ENCODE measurements at places on chromosomes 12 and 14.
A peak's percentile ranks its signal among the peaks of the same experiment; 100 is the strongest.

GRCh38 chr12:184811-185575, 29.0 kb downstream of the SLC6A12 start:
- DNase-seq, result no peak

DNA sequence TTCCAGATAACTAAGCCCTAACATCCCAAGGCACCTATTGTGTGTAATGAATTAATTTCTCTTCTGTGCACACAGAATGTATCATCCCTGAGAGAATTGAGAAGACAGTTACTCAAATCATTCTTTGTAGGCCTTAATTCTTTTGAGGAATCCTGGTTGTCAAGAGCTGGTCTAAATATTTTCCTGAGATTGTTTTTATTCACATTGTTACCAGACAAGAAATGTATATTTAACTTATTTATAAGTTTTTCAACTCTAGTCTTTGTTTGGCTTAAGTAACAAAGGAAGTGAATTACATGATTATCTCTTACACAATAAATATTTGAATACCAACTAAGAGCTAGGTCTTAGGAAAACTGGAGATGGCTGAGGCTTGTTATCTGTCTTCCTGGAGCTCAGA, 169.4 kb downstream of the DACT1 start:
- no peak for DNase-seq

GRCh38 chr12:46534327-46534840, 161.8 kb upstream of the SLC38A2 start:
- DNase-seq, result no peak

GRCh38 chr12:293199-293598, 30.6 kb upstream of the SLC6A13 start:
- no peak for DNase-seq

- DNase-seq, result no peak
Observed at GRCh38 chr14:91910196-91910595, 37.3 kb downstream of the FBLN5 start.

DNA sequence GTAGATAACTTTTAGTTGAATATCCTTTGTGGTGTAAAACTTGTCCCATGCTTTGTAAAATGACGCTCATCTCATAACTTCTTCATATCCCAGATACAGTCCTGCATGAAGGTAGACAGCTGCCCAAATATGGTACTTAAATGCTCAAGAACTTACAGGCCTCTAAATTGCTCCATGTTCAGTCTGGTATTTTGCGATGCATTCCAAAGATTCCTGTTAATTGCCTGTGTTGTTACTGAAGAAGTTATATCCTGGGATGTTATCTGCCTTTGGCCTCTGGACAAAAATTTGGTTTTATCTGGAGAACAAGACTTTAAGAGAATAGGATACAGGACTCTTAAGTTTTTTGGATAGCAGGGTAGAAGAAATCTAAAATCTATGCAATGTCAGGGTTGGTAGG, 473.0 kb downstream of the PCNX1 start:
- peak; percentile 24 for DNase-seq

- DNase-seq, result peak; percentile 93
Observed at GRCh38 chr14:104650057-104650980, 39.1 kb upstream of the INF2 start.

- DNase-seq, result no peak
Observed at GRCh38 chr14:71511152-71511551, 421.1 kb upstream of the RGS6 start.

GRCh38 chr12:92302041-92302829, 156.6 kb upstream of the BTG1 start:
- no peak for DNase-seq

GRCh38 chr14:64196814-64197411, 97.3 kb downstream of the ESR2 start:
- peak; percentile 67 for DNase-seq

DNA sequence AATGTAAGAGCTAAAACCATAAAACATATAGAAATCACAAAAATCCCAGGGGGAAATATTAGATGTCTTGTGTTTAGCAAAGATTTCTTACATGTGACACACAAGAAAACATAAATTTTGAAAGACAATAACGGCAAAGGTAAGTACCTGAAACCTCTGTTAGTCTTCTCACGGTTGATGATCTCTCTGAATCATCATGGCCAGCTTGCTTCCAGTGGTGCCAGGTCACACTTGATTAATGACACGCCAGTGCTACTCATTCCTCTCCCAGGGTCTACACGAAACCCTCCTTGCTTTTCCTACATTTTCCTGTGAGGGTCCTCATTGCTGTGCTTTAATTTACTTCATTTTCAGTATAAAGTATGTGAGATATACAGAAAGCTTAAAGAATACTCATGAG, 114.4 kb upstream of the PARP11 start:
- no peak for DNase-seq

DNA sequence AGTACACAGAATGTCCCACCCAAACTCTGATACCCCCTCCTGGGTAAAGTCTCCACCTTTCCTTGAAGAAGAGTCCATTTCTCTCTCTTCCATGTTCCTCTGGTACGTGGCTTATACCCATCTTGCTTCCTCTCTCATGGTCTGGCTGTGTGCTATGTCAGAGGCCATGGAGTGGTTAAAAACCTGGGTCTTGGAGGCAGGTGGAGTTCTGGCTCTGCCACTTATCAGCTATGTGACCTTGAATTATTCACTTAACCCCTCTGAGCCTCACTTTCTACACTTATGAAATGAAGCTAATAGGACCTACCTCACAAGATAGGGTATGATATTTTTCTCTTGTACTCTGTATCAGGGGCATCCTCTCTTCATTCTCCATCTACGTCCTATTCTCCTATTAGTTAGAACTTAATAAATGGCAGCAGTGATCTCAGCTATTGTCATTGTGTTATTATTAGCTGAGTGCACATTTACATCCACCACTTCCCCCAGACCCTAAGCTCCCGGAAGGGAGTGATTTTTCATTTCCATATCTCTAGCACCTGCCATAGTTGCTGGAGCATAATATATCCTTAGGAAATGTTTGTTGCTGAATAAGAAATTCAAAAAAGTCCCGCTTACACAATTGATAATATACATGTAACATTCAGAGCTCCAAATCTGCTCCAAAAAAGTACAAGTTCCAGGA, 59.8 kb upstream of the NOS1 start:
- no peak for DNase-seq

GRCh38 chr12:92987362-92987761, 58.3 kb upstream of the EEA1 start:
- peak; percentile 35 for DNase-seq

GRCh38 chr12:93912086-93912733, 235.0 kb downstream of the CRADD start:
- no peak for DNase-seq

- DNase-seq, result no peak
Observed at GRCh38 chr14:97298736-97299135, 501.6 kb downstream of the VRK1 start.
